Coronary artery (tissue), 2 donors: ENCODE measurements at places on chromosomes 6 and 20.
A peak's percentile ranks its signal among the peaks of the same experiment; 100 is the strongest.

DNA sequence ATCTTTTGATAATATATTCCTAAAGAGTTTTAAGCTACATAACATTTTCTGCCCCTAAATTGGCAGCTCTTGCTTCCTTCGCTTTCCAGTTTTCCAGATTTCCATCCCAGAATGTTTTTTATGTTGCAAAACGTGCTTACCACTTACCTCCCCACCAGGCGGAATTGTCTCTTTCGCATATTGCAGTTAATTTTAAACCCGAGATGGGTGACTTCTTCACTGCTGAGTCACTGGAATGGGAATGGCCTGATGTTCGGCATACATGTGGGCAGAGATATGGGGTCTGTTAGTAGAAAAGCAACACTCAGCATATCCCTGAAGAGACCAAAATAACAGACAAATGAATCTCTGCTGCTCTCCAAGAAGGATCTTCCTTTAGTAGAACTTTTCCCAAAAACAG, 491.2 kb downstream of the PREX1 start:
- DNase-seq, result no peak

DNA sequence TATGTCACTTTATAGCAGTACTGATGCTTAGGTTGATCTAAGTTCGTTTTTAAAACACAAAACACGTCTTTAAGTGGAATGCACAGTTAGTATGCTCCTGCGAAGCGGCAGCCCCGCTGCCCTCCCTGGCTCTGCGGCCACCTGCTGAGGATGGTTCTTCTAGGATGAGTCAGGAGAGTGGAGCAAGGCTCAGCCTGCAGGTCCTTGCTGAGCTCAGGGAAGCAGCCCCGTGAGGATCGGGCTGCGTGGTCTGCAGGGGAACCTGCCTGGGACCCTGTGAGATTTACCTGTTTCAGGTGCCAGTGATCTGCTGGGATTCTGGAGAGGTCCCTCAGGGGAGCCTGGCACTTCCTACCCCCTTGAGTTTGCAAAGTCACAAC, 57.5 kb downstream of the SYNJ2 start:
- DNase-seq, result no peak

DNA sequence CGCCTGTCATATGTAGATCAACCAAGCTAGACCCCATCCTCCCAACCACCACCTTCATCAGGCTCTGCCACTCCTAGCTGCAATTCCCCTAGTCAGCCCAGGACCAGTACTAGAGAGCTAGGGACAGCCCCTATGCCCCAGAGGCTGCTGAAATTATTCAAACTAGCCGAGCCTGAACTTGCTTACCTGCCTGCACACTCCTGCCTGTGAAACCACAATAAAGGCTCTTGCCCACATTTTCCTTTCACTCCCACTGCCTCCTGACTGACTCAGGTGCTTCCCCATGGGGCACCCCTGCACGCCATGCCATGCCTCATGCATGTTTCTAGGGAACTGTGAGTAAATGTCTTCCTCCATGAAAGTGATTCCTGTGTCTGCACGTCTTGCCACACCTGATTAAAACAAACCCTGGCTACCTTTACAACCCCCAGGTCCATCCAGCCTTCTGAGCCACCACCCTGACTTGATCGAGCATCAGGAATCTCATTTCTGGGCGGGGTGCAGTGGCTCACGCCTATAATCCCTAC, 66.5 kb upstream of the IER3 start:
- DNase-seq, result no peak

GRCh38 chr20:61930776-61931475, 134.8 kb downstream of the TAF4 start:
- DNase-seq, result no peak

- DNase-seq, result no peak
These were observed 5.9 kb downstream of the NHSL1 start for GRCh38 chr6:138493413-138493812.

DNA sequence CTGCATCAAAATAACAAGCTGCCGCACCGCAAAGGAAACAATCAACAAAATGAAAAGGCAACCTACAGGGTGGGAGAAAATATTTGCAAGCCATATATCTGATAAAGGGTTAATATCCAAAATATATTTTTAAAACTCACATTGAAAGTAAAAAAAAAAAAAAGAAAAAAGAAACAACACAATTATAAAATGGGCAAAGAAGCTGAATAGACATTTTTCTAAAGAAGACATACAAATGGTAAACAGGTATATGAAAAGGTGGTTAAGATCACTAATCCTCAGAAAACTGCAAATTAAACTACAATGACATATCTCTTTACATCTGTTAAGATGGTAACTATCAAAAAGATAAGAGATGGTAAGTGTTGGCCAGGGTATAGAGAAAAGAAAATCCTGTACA, 105.4 kb upstream of the LY86 start:
- no peak for DNase-seq

GRCh38 chr20:15986690-15987089, 586.6 kb downstream of the KIF16B start:
- DNase-seq, result no peak

- DNase-seq, result no peak
These were observed 100.3 kb upstream of the TNFAIP3 start for GRCh38 chr6:137766596-137767370.

GRCh38 chr6:65938000-65938399, 231.0 kb upstream of the EYS start:
- no peak for DNase-seq

DNA sequence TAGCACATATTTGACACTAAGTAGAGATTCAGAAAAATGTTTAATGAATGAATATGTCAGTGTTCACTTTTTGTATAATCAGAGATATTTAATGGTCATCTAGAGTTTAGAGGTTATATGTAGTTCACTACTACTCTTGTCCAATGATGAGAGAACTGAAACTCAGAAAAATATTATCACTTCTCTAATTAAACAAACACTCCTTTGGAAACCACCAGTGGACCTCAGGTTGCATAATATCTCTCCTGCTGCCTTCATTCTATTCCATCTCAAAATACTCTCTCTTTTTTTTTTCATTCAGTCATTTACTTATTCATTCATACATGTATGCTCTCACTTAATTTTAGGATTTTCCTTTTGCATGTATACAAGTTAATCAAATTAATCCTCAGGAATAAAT, 423.1 kb upstream of the RNF217 start:
- DNase-seq, result no peak

- no peak for DNase-seq
These were observed 122.8 kb downstream of the C6orf118 start for GRCh38 chr6:165186441-165187205.

GRCh38 chr6:18632670-18633410, 245.7 kb downstream of the RNF144B start:
- DNase-seq, result no peak

DNA sequence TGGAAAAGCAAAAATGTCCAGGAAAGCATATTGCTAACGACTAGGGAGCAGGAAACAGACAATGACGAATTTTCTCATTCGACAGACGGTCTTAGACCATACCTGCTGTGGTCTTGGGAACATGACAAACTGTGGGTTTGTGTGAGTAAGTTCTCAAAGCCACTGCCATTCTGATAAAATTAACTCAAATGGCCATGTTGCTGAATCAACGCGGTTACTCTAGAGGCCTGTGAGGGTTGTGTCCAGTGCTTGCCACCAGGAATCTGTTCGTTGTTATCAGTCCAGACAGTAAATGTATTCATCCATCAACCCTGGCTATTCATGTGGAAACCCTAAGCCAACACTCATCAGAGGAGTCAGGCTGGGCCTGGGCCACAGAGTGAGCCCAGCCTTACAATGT, 124.3 kb downstream of the MYLK4 start:
- DNase-seq, result no peak

GRCh38 chr6:88636871-88637270, 326.5 kb downstream of the RNGTT start:
- DNase-seq, result no peak

GRCh38 chr6:129874837-129875236, 13.7 kb upstream of the TMEM244 start:
- DNase-seq, result no peak

DNA sequence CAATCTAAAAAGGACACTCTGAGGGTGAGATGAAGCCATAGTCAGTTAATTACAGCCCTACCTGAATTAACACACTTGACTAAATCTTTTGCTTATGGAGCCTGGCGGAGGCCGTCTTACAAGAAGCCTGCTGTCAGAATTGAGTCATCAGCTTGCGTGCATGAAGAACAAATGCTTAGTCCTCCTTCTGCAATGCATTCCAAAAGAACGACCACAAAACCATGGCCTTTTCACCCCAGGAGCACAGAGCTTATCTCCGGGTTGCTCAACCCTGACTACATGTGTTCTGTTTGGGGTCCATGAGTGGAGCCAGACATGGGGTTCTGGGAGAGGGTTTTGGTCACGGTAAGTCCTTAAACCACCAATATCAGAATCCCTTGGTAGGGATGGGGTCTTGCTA, 318.1 kb downstream of the CLIC5 start:
- no peak for DNase-seq

- no peak for DNase-seq
These were observed 159.2 kb downstream of the CD109 start for GRCh38 chr6:73854998-73855718.

DNA sequence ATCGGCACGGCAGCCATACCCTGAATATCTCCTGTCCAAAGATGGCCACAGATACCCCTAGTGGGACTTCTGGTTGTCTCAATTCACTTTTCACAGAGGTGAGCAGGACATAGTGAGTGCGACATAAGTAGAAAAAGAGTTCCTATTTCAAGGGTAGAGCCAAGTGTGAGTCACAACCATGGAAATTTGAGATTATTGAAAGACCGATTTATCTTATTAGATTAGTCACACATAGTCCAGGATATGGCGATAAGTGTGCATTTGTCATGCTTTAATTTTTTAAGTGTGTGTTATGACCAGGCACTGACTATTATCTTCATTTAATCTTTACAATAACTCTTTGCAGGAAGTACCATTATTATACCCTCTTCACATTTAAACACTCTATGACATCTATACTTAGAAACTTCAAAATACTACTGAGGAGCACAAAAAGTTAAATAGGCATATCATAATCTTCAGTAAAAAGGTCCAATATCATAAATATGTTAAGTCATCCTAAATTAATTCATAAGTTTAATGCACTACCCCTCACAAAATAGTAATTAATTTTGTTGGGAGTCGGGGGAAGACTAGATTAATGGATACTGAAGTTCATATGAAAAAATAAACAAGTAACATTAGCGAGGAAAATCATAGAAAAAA, 13.4 kb upstream of the TNFAIP3 start:
- no peak for DNase-seq

GRCh38 chr20:53276143-53276542, 304.0 kb downstream of the TSHZ2 start:
- DNase-seq, result no peak

GRCh38 chr20:51961964-51962761, 159.8 kb upstream of the SALL4 start:
- DNase-seq, result no peak

GRCh38 chr20:24998631-24999445, 6.3 kb upstream of the APMAP start:
- DNase-seq, result peak; percentile 66

DNA sequence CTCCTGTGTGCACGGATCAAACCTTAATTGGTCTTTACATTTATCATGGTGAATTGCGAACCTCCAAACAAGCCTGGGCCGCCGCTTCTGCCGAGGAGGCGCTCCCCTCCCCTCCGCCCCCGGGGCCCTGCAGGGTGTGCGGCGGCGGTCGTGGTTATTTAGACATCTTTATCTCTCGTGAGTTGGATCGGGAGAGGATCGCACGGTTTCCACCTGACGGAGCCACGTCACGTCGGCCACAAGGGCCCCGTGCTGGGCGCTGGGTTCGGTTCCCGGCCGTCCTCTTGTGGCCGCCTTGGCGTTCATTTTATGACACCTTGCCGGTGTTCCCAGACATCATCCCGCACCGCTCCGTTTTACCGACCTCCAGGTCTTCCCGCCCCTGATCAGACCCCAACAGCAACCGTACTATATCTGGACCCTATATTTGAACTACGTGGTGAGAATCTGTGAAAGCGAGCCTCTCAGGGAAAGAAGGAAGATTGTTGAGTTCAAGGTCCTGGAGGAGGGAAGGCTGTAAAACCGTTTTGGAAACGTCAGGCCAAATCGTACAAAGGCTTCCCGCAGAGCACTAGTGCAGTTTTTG, 1.3 kb upstream of the CNR1 start:
- no peak for DNase-seq

DNA sequence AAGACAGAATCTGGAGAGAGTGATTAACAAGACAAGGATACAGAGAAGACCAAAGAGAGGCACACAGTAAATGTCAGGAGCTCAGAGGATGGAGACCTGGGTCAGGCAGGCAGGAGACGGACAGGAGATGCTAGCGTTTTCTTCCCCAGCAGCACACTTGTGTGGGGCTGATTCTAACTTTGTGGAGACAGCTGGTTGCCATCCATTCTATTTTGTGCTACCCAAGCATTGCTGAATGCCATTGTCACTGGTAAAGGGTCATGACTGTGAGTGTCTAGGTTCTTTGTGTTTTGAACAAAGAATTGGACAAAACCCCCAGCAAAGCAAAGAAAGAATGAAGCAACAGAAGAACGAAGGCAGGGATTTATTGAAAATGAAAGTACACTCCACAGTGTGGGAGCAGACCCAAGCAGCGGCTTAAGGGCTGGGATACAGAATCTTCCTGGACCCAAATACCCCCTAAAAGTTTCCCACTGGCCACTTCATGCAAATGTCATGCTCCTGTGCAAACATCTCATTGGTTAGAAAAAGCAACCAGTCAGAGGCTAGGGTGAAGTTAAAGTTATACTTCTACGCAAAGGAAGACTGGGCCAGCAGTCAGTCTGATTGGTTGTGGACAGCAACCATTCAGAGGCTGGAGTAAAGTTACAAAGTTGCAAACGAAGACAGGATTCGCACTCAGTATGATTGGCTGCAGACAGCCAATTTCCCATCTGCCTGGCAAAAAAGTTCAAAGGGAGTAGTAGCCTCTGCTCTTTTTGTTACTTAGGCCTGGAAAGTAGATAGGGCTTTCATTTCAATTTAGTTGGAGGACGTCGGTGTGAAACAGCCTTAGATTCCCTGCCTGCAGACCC, 17.5 kb downstream of the PTK7 start:
- no peak for DNase-seq

DNA sequence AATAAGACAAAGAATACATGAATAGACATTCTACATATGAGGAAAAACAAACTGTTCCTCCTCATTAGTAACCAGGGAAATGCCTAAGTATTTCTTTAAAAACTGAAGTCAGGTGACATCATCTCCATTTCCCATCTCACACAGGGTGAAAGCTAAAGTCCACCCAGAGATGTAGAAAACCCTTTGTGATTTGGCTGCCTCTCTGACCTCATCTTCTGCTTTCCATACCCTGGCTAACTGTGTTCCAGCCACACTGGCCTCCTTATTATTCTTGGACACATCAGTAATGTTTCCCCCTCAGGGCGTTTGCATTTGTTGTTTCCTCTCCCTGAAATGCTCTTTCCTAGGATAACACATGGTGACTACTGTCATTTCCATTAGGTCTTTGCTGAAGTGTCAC, 40.4 kb downstream of the ESF1 start:
- no peak for DNase-seq

- DNase-seq, result no peak
These were observed 237.7 kb upstream of the CITED2 start for GRCh38 chr6:139612135-139612465.

GRCh38 chr6:11398451-11399326, 138.9 kb upstream of the TMEM170B start:
- DNase-seq, result no peak

- no peak for DNase-seq
These were observed 563.8 kb downstream of the LMBRD1 start for GRCh38 chr6:69232911-69233448.

GRCh38 chr6:101516578-101516977, 123.1 kb downstream of the GRIK2 start:
- no peak for DNase-seq

GRCh38 chr6:138240476-138241245, 22.4 kb upstream of the PBOV1 start:
- no peak for DNase-seq

GRCh38 chr20:32596681-32597252, 11.6 kb upstream of the NOL4L start:
- no peak for DNase-seq
